Muscle of leg (tissue), 16 donors: ENCODE measurements at places on chromosomes 7 and 10.

DNA sequence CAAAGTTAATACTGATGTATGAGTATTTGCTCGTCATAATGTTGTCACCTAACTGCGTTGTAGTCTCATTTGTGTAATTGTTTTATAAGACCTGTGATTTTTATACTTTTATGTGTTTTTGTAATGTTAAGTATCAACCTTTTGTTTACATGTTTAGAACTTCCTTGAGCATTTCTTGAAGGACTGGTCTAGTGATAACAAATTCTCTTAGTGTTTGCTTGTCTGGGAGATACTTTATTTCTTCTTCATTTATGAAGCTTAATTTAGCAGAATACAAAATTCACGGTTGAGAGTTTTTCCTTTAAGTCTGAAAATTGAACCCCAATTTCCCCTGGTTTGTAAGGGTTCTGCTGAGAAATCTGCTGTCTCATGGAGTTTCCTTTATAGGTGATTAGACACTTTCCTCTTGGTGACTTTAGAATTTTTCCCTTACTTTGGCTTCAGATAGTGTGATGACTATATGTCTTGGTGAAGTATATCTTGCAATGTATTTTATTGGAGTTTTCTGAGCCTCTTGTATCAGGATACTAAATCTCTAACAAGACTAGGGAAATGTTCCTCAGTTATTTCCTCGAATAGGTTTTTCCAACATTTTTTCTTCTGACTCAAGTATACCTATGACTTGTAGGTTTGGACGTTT lies 154.9 kb downstream of the WDR11 start:
- DNase-seq = no peak

DNA sequence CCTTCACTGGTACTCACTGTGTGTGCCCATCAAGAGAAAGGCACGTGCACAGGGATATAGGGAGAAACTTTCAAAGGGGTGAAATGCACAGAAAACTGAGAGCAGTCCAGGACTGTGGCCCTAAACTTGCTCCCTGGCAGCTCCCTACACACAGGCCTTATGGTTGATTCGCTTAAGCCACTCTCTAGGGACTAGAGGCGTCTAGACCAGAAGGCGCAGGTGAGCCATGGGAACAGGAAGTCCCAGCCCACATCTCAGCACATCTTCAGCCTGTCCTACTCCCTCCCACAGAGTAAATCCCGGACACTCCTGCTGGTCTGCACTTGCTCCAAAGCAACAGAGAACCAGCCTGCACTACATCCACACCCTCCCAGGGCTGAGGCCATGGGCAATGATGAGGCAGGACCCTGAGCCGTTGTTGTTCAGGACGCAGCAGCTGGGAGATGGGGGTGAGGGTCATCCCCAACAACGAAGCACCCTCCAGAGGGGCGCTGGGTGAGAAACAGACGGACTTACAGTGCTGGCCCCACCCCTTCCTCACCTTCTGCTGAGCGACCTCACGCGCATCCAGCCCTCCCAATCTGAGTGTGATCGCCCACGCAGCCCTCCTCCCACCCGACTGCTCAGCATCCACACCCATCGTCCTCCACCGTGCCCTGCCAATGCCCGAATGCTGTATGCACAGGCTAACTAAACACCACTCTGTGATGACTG lies 109.3 kb downstream of the TNS3 start:
- DNase-seq = no peak

DNA sequence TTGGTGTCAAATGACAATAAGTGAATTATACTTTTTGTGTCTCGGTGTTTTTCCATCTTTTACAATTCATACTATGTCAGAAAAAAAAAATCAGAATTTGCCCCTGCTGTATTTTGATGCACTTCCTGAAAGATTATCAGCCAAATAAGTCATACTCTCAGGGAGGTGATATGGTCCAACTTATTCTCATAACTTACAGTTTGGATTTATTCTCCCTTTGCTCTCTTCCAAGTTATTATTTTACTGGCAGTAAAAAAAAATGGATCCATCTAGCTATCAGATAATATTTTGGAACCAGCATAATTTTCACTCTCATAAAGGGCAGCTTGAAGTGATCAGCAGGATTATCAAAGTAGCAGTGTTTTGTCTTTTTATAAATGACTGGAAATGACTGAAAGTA lies 337.1 kb downstream of the BMPER start:
- DNase-seq = peak; percentile 65

DNA sequence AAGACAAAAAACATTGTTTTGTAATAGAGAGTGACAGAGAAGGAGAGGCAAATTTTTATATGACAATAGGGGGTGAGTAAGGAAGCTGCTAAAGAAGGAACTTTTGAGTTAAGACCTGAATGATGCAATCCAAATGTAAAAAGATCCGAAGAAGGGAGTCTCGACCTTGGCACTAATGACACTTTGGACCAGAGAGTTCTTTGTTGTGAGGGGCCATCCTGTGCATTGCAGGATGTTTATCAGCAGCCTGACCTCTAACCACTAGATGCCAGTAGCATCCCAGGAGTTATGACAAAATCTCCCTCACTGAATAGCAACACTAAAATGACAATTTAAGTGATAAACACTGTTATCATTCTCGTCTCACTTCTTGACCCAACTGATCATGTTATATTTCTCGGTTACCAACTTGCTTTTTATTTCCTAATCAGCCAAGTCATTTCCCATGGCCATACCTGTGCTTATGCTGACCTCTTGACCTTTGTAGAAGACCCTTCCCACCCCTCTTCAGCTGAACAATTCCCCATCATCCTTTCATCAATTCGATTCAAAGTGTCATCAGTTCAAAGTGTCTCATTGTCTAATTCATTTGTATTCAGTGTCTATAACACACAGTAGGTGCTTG lies 30.0 kb downstream of the DGKI start:
- DNase-seq = peak; percentile 23

DNA sequence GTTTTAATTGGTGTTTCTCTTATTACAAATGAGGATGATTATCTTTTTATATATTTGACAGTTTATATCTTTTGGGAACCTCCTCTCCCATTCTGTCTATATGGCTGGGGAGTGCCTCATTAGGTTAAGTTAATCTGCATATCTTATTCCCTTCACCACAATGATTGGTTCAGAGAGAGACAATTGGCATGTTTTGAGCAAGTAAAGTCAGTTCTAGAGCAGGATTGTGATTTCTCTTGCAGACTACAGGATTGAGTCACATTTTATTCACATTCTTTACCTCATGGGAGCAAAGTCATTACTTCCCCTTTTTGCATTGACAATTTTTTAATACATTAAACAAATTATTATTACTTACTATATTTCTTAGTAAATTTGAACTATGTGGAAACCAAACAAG lies 345.6 kb downstream of the MDFIC start:
- no peak for DNase-seq
